ENCODE measurements at places on chromosomes 7 and 10. TPM values are rescaled to one million over a fixed set of nuclear protein-coding genes. Genes with fewer than 3 reads are reported as not detected.
A peak's percentile ranks its signal among the peaks of the same experiment; 100 is the strongest.

DNA sequence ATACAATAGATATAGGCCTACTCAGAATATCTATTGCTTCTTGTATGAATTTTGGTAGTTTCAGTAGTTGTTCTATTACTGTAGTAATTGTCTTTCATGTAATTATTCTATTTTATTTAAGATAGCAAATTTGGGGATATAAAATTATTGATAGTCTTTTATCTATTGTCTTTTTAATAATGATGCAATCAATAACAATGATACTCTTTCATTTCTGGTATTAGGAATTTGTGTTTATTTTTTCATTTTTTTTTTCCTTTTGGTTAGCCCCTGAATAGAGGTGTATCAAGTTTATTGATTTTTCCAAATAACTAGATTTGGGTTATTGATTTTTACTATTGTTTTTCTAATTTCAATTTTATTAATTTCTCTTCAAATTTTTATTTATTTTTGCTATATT is 1503.7 kb downstream of the REEP3 start:
- DNase-seq = no peak
- H3K36me3 ChIP-seq = no peaks in the 10 kb centered on the region
- H3K4me3 ChIP-seq = no peak overlapping the region
- H3K27me3 ChIP-seq = no peaks in the 10 kb centered on the region
- H3K27ac ChIP-seq = no peak overlapping the region

- no peaks in the 10 kb centered on the region for H3K27me3 ChIP-seq
- no peak overlapping the region for H3K4me3 ChIP-seq
- no peak overlapping the region for H3K27ac ChIP-seq
- peaks cover 10% of the 10 kb centered on the region for H3K36me3 ChIP-seq
Observed at GRCh38 chr7:134059921-134060320, 67.2 kb upstream of the LRGUK start.

The FAM13C gene
- 0.35 TPM for total RNA-seq

The PAX4 gene
- not detected for total RNA-seq

The FGL2 gene
- 0.16 TPM for total RNA-seq

The C1GALT1 gene
- total RNA-seq = 35.3 TPM

GRCh38 chr7:22564511-22565045 is 64.6 kb upstream of the STEAP1B start:
- peaks cover 50% of the 10 kb centered on the region for H3K4me1 ChIP-seq
- no peak overlapping the region for H3K27ac ChIP-seq
- H3K27me3 ChIP-seq = peaks cover 49% of the 10 kb centered on the region
- H3K4me3 ChIP-seq = no peak overlapping the region

DNA sequence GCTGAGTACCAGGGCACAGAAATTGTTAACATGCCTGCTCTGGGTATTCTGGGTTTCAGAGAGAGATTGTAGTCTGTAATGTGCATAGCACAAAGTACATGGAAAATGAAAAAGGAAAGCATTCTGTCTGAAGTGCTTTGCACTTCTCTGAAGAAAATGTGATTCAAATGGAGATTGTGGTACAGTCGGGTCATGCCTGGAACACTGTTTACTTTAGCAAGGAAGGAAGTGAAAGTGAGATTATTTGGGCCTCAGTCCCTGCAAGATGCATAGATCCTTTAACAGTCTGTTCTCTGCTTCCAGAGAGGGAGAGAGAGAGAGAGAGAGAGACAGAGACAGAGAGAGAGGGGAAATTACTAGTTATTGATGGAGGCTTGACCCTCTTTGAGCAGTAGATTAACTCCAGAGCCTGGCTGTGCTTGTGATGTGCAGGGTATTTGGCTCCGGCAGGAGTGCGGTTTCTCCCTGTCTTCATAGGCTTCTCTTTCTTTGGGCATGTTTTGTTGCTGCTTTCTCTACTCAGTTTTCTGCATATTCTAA is 5.4 kb downstream of the VWC2 start:
- no peak for DNase-seq
- H3K4me1 ChIP-seq = no peaks in the 10 kb centered on the region
- H3K27me3 ChIP-seq = peaks cover 36% of the 10 kb centered on the region
- H3K27ac ChIP-seq = no peak overlapping the region
- no peak overlapping the region for H3K4me3 ChIP-seq

GRCh38 chr7:80105701-80106408 is 28.8 kb upstream of the GNAI1 start:
- H3K4me3 ChIP-seq = no peak overlapping the region
- H3K36me3 ChIP-seq = no peaks in the 10 kb centered on the region
- no peak overlapping the region for H3K27ac ChIP-seq
- H3K4me1 ChIP-seq = peaks cover 17% of the 10 kb centered on the region
- no peaks in the 10 kb centered on the region for H3K27me3 ChIP-seq

The ACHE gene
- not detected for total RNA-seq

The CPN1 gene
- not detected for total RNA-seq

- DNase-seq = no peak
- no peaks in the 10 kb centered on the region for H3K4me1 ChIP-seq
- H3K36me3 ChIP-seq = no peaks in the 10 kb centered on the region
- no peaks in the 10 kb centered on the region for H3K27me3 ChIP-seq
Observed at GRCh38 chr10:64159910-64160872, 639.0 kb downstream of the REEP3 start.

The PNLIP gene
- total RNA-seq = not detected

DNA sequence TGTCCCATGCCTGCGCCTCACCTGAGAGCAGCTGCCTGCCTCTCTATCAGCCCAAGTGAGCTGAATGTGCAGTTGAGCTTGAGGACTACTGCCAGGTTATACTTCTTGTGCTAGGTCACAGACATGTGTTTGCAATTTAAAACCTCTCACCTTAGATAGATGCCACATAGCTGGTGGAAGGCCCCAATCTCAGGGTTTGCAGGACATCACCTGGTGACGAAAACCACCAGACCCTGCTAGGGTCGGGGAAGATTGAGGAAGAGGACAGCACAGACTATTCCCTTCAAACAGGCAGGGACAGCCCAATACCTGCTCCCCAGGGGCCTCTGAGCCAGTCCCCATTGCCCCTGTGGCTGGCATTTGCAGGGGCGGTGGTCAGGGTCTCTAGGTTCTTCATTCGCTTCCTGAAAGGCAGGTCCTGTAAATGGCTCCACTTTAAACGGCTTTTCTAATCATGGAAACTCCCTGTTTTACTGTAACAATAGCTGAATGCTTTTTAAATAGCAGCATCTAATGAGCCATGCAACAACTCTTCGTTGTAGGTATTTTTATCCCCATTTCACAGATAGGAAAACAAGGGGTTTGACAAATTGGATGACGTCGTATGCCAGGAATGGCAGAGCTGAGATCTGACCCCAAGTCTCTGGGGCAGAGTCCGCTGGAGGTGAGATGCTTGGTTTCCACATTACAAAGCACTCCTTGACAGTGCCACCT is 80.1 kb downstream of the EMX2 start:
- no peaks in the 10 kb centered on the region for H3K36me3 ChIP-seq
- H3K4me3 ChIP-seq = no peak overlapping the region
- no peak overlapping the region for H3K27ac ChIP-seq

DNA sequence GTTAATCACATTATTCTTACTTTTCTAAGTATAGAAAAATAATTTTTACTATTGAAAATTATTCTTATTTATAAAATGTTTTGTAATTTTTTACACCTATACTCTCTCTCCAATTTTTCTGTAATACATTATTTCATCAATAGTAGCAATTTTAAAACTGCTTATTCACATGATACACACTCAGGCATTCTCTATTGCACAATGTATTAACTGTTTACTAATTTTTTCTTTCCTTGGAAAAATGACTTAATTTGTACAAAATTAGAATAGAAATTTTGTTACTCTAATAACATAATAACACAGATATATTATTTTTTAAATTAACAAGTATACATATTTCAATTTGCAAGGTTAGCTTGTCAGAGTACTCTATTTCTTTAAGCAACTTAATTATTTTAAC is 92.9 kb upstream of the PRKG1 start:
- no peaks in the 10 kb centered on the region for H3K4me1 ChIP-seq
- no peaks in the 10 kb centered on the region for H3K36me3 ChIP-seq
- no peak for DNase-seq
- H3K27me3 ChIP-seq = peaks cover 6% of the 10 kb centered on the region
- H3K4me3 ChIP-seq = no peak overlapping the region

The IGFBP3 gene
- total RNA-seq = 0.12 TPM

DNA sequence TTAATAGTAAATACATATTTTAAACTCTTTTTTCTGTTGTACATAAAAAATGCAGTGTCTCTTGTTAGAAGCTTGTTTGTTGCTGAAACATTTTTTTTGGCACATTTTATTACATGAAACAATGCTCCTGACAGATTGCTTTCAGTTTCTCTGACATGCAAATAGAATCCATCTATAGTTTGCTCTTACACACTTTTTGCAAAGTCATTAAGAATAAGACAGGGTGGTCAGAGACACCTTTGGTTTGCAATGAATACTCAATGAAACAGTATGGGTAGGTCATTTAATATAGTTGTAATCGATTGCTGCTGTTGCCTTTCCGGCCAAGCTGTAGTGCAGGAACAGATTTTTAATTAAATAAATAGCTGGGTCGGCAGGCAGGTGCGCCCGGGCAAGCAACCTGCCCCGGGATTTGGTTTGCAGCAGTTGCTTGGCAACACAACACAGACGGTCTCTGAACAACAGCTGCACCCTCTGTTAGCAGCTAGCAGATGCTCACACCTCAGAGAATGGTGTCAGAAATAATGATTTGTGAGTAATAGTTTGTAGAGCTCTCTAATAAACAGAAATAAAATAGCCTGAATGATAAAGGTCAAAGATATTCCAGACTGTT is 115.7 kb upstream of the CACNA2D1 start:
- H3K4me1 ChIP-seq = no peaks in the 10 kb centered on the region
- H3K4me3 ChIP-seq = no peak overlapping the region
- peaks cover 2% of the 10 kb centered on the region for H3K27me3 ChIP-seq
- no peak for DNase-seq
- no peak overlapping the region for H3K27ac ChIP-seq

DNA sequence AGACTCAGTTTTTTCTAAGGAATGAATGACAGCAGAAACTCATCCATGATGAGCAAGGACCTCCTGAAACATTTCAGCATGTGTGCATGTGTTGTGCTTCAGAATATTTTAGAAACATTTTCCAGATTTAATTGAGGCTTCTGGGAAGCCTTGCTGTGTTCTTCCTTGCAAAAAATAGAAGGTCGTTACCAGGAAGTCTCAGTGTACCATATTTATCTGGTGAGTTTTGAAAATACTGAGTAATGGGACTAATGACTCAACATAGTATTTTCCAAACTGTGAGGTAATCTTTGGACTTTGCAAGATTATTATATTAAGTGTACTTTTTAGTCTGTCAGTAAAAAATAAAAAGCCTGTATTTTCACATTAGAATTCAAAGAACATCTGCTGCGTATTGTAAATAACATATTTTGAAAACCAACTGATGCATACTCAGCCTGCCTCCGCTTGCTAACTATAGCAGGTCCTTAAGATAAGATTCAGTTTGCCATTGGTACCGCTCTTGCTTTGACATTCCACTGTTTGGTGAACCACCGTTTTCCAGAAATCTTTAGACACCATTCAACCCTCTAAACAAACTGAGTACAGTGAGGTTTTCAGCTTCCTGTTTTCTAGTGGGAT is 739.6 kb upstream of the GALNT17 start:
- no peaks in the 10 kb centered on the region for H3K27me3 ChIP-seq
- no peak overlapping the region for H3K27ac ChIP-seq
- H3K4me1 ChIP-seq = no peaks in the 10 kb centered on the region
- DNase-seq = no peak
- no peaks in the 10 kb centered on the region for H3K36me3 ChIP-seq

The ERVW-1 gene
- not detected for total RNA-seq

The IFIT2 gene
- total RNA-seq = 43.5 TPM

The MYOZ1 gene
- total RNA-seq = not detected

The CTBP2 gene
- total RNA-seq = 0.12 TPM

- H3K36me3 ChIP-seq = no peaks in the 10 kb centered on the region
- no peak for DNase-seq
Observed at GRCh38 chr7:116150588-116150987, 59.8 kb upstream of the TES start.

The ARHGEF5 gene
- total RNA-seq = 16.8 TPM

DNA sequence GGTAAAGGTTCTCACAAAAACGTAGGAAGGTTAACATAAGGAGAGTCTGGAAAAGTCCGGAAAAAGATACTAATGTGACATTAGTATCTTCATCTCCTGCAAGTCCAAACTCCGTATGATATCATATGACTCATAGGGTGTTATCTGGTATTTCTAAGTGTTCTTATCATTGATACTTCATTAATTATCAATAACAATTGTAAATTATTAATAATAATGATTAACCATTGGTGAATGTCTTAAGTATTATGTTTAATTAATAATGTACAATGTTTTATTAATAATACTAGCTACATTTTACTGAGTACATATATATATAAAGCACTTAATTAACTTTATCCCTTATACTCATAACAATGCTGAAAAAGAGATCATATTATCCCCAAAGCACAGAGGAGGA is 402.4 kb downstream of the SEMA3D start:
- H3K4me1 ChIP-seq = no peaks in the 10 kb centered on the region
- no peak overlapping the region for H3K4me3 ChIP-seq
- H3K27ac ChIP-seq = no peak overlapping the region
- H3K27me3 ChIP-seq = no peaks in the 10 kb centered on the region

- no peak overlapping the region for H3K27ac ChIP-seq
- no peaks in the 10 kb centered on the region for H3K36me3 ChIP-seq
- DNase-seq = no peak
- H3K4me3 ChIP-seq = no peak overlapping the region
- peaks cover 1% of the 10 kb centered on the region for H3K4me1 ChIP-seq
Observed at GRCh38 chr10:118563373-118563890, 32.0 kb downstream of the PRLHR start.

GRCh38 chr7:76294344-76295024 is 8.0 kb upstream of the HSPB1 start:
- peak; percentile 22 for DNase-seq
- no peaks in the 10 kb centered on the region for H3K36me3 ChIP-seq
- peaks cover 2% of the 10 kb centered on the region for H3K27me3 ChIP-seq

- no peak for DNase-seq
- H3K27me3 ChIP-seq = peaks cover 34% of the 10 kb centered on the region
- H3K36me3 ChIP-seq = no peaks in the 10 kb centered on the region
- peak overlapping the region; percentile 49 for H3K4me3 ChIP-seq
- peaks cover 12% of the 10 kb centered on the region for H3K4me1 ChIP-seq
Observed at GRCh38 chr7:143882604-143883078, 19.3 kb downstream of the TCAF1 start.
